Occipital lobe (tissue), 3 donors: ENCODE measurements at places on chromosomes 3 and 15. TPM values are rescaled to one million over a fixed set of nuclear protein-coding genes. Genes with fewer than 3 reads are reported as not detected.

Gene CLEC3B
- total RNA-seq, result 26.0 TPM

Gene SLC51A
- not detected for total RNA-seq

Gene CADPS
- total RNA-seq, result 206 TPM

Gene STAG1
- total RNA-seq, result 80.8 TPM

Gene ABI3BP
- total RNA-seq, result 7.8 TPM

Gene MOBP
- 0.94 TPM for total RNA-seq

Gene CPNE4
- 3.4 TPM for total RNA-seq

Gene LRRC15
- not detected for total RNA-seq

Gene ZKSCAN7
- 29.8 TPM for total RNA-seq

Gene TMEM39A
- 11.2 TPM for total RNA-seq
